COR-L47 (cell line): ENCODE measurements at places on chromosomes 11 and 22.
A peak's percentile ranks its signal among the peaks of the same experiment; 100 is the strongest.

- DNase-seq, result no peak
Measured at GRCh38 chr22:30175690-30176288, 70.8 kb downstream of the LIF start.

DNA sequence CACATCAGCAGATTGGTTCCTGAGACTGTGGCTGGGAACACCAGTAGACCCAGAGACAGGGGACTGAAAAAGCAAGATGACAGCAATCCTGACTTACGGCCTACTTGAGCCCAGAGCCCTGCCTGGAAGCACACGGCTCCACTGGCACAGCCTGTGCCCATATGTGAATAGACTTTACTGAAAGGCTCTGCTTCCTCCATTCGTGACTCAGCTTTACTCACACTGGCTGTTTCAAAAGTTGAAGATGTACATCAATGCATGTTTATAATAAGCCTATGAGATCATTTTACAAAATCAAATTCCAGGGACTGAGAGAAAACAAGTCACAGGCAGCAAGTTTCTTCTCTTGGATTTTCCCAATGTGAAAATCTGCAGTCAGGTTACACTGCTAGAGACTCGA is 134.6 kb upstream of the TEAD1 start:
- DNase-seq, result no peak

GRCh38 chr11:3028813-3029212 is 28.4 kb downstream of the CARS1 start:
- no peak for DNase-seq

GRCh38 chr11:75445315-75445953 is 12.4 kb upstream of the KLHL35 start:
- DNase-seq, result peak; percentile 29

GRCh38 chr11:98104249-98104648 is 916.5 kb upstream of the CNTN5 start:
- no peak for DNase-seq

DNA sequence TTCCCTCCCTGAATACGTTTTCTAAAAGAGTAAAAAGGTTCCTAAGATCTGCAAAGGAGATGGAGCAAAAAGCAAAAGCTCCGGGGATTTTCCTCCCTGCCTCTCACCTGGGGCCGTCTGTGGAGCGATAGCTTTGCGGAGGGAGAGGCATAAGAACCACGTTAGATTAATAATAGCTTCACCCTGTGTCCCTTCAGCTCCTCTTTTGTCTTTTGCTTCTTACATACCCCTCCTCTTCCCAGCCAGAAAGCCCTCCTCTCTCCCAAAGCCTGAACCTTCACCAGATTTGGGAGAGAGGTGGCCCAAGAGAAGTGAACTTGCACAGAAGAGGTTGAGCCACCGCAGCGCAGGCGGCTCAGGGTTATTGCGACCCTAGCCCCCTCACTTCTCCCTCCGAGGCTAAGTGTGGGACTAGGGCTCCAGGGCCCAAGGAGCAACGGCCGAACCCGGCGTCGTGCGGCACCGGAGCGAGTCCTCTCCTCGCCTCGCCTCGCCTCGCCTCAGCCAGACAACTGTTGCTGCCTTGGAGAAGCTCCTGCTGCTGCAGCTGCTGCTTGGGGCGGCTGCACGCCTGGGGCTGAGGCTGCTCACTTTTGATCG is 97.6 kb upstream of the HSD17B12 start:
- no peak for DNase-seq

GRCh38 chr11:61162092-61162941 is 1.1 kb upstream of the VPS37C start:
- peak; percentile 40 for DNase-seq

DNA sequence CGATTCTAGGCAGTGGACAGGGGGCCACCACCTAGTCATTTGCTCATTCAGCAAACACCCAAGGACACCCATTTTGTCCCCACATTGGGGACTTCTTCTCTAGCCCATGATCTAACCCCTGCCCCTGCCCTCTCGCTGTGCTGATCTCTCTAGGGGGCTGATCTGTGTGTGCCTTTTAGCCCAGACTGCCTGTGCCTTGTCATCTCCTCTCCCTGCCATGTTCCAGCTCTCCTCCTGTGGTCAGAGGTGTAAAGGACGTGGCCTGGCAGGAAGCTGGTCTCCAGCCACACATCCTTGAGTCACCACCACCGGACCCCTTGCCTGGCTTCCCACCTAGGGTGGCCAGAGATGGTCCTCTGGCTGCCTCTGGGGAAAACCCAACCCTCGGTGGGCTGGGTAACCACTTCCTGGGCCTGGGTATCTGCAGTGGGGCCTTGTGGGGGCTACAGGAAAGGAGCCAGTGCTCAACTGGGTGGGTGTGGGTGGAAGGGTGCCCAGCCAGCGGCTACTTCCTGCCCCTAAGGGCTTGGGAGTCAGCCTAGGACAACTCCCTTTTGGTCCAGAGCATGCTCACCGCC is 1.3 kb downstream of the CTSW start:
- DNase-seq, result no peak

DNA sequence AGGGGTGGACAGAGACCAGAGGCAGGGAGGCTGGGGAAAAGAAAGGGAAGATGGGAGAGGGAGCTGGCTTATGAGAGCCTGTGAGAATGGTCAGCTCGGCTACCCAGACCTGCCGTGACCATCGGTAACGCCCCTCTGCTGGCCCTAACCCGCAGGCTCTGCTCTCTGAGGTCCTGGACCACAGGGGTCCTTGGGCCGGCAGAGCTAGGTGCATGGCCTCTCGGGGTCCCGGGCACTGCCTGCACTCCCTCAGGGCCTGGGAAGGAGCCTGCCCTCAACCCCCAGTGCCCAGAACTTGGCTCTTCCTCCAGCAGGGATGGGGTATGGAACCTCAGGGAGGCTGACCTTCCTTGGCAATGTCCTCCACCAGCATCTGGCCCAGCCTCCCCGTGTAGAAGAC is 13.2 kb downstream of the GGT5 start:
- no peak for DNase-seq

DNA sequence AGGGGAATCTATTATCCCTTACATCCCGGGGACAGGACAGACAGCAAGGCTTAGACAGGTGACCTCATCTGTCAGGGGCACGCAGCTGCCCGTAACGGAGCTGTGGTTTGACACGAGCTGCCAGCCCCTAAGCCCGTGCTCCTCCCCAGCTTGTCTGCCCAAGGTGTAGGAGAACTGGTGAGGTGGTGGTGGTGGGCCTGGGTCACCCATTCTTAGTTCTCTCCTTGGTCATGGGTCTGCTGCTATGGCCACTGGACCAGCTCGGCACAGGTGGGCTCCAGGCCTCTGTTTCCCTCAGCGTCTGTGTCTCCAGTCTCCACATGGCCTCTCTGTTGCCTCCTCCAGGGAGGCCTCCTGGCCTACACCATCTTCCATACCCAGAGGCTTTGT is 5.4 kb downstream of the PARVG start:
- DNase-seq, result no peak

GRCh38 chr11:128297091-128297651 is 290.2 kb downstream of the ETS1 start:
- peak; percentile 92 for DNase-seq

- no peak for DNase-seq
Measured at GRCh38 chr22:35424761-35425160, 24.8 kb downstream of the MCM5 start.

GRCh38 chr11:75955443-75955842 is 140.4 kb downstream of the UVRAG start:
- no peak for DNase-seq

DNA sequence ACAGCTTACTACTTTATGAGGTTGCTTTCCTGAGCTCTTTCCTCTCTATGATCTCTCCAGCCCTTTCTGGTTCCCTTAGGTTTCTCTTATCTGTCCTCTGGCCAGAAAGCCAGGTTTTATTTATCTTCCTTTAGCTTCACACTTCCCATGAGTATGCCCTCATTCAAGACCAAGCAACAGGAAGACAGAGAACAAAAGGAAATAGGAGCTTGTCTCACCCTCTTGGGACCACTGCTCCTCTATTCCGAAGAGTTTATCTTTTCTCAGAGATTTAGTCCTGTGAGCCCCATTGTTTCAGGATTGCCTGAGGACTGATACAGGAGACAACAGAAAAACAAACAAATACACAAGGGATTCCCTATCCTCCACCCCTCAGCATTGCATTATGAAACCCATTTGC is 62.4 kb upstream of the CCDC179 start:
- no peak for DNase-seq

GRCh38 chr11:3809624-3809928 is 1.2 kb downstream of the PGAP2 start:
- no peak for DNase-seq

DNA sequence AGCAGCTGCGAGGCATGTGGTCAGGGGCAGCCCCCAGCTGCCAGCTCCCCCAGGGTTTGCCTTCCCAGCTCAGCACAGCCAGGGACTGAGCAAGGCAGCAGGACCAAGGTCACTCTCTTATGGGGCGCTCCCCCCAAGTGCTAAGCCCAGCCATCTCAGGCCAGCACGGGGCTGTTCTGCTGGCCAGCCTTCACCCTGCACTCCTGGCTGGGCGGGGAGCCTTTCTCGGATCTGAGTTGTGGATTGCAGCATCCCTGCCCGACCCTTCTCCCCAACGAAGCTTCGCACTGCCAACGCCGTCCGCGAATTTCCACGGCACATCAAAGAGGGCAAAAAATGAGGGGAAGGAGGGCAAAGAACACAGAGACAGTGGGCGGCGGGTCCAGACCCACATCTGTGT is 42.5 kb upstream of the GAL start:
- DNase-seq, result no peak

DNA sequence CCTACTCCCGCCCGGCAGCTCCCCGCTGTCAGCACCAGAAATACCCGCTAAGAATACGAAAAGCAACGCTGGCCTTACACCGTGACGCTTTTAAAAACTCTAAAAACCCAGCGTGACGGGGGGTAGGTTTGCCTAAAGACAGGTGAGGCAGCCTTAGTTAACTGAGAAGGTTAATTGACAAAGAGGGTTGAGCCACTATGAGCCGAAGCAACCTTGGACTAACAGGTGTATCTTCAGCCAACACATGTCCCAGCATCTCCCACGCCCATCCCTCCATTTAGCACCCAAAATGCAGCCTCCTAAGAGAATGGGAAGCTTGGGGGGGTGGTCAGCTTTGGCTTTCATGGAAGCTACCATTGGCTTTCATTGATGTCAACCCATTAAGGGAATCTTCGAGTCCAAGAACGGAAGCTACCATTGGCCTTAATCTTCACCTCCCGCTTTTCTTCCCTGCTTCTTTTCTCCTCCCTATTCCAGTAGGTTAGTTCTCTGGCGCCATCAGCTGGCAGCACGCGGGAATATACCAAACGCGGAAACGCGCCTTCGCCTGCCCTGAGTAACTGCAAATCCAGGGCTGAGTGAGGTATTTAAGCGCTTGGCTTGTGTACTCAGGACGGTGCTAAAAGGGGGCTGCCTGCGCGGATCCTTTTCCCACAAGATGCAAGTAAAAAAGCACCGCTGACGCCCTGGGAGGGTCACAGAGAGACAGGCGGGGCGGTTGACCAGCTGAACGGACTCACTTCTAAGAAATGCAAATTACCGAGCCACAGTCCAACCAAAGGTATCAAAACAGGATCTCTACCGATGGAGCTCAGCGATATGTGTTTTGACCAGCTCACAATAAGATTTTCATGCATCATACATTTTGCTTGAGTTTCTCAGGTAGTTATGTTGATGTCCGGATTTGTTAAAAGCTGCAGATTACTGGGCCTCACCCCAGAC is 38.5 kb upstream of the GLYATL1 start:
- peak; percentile 28 for DNase-seq

- DNase-seq, result no peak
Measured at GRCh38 chr11:11057472-11057854, 199.6 kb upstream of the ZBED5 start.

- DNase-seq, result no peak
Measured at GRCh38 chr11:373716-374551, 4.6 kb downstream of the B4GALNT4 start.

GRCh38 chr11:70092959-70093715 is 15.0 kb downstream of the ANO1 start:
- no peak for DNase-seq

DNA sequence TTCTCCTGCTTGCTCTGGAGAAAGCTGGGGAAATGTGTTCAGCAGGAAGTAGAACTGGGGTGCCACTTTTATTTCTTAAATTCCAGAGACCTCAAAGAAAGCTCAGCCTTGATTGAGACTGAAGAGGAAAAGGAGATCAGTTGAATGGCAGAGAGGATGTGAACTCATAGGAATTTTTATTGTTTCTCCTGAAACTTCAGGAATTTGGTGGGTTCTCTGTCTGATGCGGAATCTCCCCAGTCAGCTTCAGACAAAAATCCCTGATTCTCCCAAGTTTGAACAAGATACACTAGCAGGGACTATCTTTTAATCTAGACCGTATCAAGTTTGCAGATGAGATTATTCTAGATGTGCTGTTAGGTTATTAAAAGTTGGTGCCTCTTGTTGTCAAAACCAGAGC is 23.0 kb downstream of the EHF start:
- no peak for DNase-seq

DNA sequence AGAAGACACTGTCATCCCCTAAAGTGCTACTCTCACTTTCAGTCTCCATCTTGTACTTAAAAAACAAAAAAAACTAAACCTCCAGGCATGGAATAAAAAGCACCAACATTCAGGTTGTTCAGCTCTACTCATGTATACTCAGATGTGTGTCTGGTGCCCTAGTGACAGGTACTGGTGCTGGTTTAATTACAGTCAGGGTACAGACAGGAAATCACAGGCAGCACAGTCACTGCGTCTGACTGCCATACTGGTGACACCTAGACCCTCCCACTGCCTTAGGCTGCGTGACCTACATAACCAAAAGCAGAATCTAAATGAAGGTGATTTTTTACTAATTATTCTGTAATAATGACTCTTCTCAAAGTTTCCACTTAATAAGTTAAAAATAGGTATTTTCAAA is at the start of gene ARHGAP32:
Gene ARHGAP32 (minus strand): TSS at position 176 of the 400 bp plus-strand sequence. CDS start 127 bp downstream, at position 49.
- DNase-seq, result no peak

DNA sequence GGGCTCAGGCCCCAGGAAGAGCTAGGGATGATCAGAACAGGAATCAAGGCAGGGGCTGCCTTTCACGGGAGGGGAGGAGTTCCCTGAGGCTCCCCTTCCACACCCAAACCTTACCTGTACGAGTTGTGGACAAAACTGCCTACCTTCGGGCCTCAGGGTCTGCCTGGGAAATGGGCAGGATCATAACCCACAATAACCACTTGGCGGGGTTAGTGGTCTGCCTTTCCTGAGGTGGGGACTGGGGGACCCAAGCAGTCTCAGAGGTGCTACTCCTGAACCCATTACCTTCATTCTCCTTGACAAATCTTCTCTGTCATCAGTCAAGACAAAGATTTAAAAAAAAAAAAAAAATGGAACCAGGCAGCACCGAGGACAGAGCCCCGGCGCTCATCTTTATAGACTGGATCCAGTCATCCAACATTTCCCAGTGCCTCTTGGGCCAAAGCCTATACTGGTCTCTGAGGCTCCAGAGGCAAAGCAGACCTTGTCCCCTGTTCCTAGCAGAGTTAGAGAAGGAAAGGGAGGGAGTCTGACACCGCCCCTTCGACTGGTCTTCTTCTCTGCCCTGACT is 14.2 kb downstream of the P2RY6 start:
- no peak for DNase-seq

- no peak for DNase-seq
Measured at GRCh38 chr11:113593698-113594308, 112.3 kb downstream of the TMPRSS5 start.

DNA sequence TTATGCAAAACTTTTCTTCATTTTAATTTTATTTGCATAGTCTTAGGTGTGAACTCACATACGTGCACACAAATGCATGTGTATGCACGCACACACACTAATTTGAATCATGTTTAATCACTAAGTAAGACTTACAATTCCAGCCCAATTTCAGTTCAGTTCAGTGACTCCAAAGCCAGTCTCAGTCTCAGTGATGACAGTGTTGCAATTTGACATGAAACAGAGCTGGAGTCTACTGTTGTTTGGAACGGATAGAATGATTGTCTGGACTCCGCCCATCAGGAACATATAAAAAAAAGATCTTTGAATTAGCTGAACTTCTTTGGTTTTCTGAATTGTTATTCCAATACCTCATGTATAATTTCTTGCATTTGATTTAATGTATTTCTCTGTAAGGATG is 14.9 kb upstream of the OR51S1 start:
- DNase-seq, result no peak
